Activated CD8-positive, alpha-beta memory T cell treated with anti-CD3 and anti-CD28 coated beads for 4 hours (primary cell): ENCODE measurements at places on chromosomes 4 and X.

DNA sequence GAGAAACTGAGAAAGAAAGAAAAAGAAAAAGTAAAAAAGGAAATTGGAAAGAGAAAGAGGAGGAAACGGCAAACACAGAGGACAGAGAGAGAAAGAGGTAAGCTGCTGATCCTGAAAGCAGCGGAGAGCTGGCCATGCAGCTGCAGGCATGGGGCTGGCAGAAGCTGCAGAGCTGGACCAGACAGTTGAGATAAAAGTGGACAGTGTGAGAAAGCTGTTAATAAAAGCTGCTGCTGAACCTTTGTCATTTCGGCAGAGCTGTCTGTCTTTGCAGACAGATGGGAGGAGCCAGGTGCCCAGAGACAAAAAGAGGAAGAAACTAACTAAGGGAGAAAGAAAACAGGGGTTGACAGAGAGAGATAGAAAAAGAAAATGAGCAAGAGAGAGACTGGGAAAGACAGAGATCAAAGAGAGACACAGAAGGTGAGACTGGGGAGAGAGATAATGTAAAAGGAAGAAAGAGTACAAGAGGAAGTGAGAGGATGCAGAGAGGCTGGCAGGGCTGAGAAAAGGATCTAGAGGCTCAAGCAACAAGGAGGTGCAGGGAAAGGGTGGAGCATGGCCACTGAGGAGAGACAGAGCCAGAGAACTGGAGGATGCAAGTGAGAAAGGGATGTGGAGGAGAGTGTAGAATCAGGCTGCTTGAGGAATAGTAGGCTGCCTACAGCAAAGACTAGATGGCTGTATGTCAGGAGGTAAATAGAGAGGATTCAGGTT, 376.8 kb upstream of the FGF16 start:
- DNase-seq = no peak

- DNase-seq = no peak
Measured at GRCh38 chr4:145870155-145871020, 68.2 kb downstream of the ZNF827 start.

DNA sequence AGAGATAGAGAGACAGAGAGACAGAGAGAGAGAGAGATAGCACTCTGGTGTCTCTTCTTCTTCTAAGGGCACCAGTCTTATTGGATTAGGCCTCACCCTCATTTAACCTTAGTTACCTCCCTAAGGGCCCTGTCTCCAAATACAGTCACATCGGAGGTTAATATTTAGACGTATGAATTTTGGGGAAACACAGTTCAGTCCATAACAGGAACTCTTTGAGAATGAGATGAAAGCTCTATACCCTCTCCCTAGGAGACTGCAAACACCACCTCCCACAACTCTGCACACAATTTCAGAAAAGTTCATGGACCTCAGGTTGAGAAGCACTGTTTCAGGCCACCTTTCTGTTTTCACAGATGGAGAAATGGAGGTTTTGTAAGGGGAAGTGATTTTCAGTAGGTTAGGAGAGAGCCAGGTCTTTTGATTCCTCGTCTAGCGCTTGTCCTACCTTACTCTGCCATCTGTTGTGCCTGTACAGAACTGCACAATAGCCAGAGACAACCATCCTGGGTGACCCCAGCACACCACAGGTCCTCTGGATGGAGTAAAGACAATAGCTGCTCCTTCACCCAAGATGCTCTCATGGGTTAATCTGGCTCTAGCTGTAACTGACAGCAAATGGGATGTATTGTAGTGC, 16.9 kb upstream of the LOC101059915 start:
- DNase-seq = no peak

- DNase-seq = no peak
Measured at GRCh38 chr4:181784881-181785280, 458.3 kb upstream of the TENM3 start.

DNA sequence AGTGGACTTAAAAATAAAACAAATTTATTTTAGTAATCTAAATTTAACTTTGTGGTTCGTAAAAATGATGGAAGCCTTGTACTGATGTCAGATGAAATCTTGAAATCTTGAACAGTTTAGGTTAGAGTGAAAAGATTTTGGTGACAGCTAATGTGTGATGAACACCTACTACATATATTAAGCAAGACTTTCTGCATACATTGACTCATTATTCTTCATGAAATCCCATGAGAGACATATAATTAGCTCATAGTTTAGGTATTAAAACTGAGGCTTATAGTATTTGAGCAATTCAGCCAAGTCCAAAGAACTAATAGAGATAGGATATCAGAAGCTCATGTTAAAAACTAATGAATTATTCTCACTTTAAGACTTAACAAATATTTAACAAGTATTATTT, 66.9 kb upstream of the PCDH7 start:
- no peak for DNase-seq

DNA sequence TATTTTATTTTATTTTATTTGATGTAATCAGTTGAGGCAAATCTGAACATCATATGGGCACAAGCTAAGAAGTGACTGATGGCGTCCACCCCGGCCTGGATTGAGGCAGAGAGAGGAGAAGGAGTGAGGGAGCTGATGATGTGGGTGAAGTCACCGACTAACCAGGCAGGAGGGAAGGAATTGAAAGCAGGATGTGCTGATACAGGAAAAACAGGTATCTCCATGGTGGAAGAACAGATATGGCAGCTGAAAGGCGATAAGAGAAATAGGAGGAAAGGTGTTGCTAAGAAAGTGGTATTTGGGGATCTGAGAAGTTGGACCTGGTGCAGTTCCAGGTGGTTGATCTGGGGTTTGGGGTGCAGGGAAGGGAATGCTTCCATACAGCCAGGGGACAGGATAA, 37.6 kb upstream of the GYPB start:
- DNase-seq = no peak

DNA sequence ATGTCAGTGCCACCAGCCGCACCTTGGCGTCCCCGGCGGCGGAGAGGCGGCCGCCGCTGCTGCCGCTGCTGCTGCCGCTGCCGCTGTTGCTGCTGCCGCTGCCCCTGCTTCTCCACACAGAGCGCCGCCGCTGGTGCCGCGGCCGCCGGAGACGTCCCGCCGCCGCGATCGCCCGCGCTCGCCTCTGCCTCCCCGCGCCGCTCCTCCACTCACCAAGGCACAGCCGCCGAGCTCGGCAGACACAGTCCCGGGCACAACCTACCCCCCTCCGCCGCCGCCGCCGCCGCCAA, at the start of gene PPP3CA:
PPP3CA (minus strand) TSS at position 260 of the 290 bp plus-strand sequence.
- DNase-seq = no peak

GRCh38 chr4:25843340-25844097, 19.3 kb downstream of the SEL1L3 start:
- no peak for DNase-seq
